Effector memory CD4-positive, alpha-beta T cell (primary cell): ENCODE measurements at places on chromosomes 11 and 22.

DNA sequence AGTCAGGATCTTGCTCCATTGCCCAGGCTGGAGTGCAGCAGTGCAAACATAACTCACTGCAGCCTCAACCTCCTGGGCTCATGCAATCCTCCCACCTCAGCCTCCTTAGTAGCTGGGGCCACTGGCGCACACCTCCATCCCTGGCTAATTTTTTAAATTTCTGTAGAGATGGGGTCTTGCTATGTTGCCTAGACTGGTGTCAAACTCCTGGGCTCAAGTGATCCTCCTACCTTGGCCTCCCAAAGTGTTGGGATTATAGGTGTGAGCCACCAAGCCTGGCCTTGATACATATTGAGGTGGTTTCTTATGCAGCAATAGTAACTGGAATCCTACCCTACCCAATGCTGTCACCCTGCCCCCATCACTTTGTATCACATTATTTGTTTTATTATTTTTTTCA, 32.4 kb downstream of the SCUBE1 start:
- H3K36me3 ChIP-seq = no peaks in the 10 kb centered on the region
- no peaks in the 10 kb centered on the region for H3K27me3 ChIP-seq
- no peak overlapping the region for H3K27ac ChIP-seq
- DNase-seq = no peak
- H3K4me3 ChIP-seq = no peak overlapping the region

GRCh38 chr11:130068546-130068985, 1.1 kb upstream of the APLP2 start:
- DNase-seq = no peak
- no peaks in the 10 kb centered on the region for H3K36me3 ChIP-seq
- H3K4me3 ChIP-seq = peak overlapping the region; percentile 91

DNA sequence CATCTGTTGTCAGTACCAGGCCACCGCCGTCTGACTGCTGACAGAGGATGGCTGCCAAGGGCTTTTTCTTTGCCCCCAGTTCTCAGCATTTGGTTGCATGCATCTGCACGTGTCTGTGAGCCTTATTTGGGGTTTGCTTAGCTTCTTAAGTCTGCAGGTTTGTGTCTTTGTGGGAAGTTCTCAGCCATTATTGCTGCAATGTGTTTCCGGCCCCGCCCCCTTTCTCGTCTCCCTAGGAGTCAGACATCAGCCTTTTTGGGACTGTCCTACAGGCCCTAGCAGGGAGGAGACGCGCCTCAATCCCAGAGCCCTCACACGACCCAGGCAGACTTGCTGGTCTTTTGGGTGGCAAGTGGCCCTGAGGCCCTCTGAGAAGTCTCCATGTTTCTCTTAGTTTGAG, 8.0 kb downstream of the MOB2 start:
- no peaks in the 10 kb centered on the region for H3K27me3 ChIP-seq
- no peak overlapping the region for H3K27ac ChIP-seq
- no peaks in the 10 kb centered on the region for H3K4me1 ChIP-seq
- H3K36me3 ChIP-seq = peaks cover 83% of the 10 kb centered on the region
- no peak for DNase-seq

- peak; percentile 59 for DNase-seq
- peaks cover 5% of the 10 kb centered on the region for H3K4me1 ChIP-seq
- no peaks in the 10 kb centered on the region for H3K36me3 ChIP-seq
- H3K27me3 ChIP-seq = no peaks in the 10 kb centered on the region
- H3K27ac ChIP-seq = peak overlapping the region; percentile 80
- H3K4me3 ChIP-seq = peak overlapping the region; percentile 96
These were observed 521 bp downstream of the SRSF8 start for GRCh38 chr11:95067039-95067840.

GRCh38 chr11:20544603-20545237, 54.7 kb upstream of the SLC6A5 start:
- no peaks in the 10 kb centered on the region for H3K36me3 ChIP-seq
- H3K4me1 ChIP-seq = no peaks in the 10 kb centered on the region
- no peaks in the 10 kb centered on the region for H3K27me3 ChIP-seq
- no peak for DNase-seq

- H3K27me3 ChIP-seq = no peaks in the 10 kb centered on the region
- H3K36me3 ChIP-seq = no peaks in the 10 kb centered on the region
- H3K4me3 ChIP-seq = no peak overlapping the region
- H3K4me1 ChIP-seq = no peaks in the 10 kb centered on the region
These were observed 709.4 kb upstream of the KIRREL3 start for GRCh38 chr11:127709960-127710359.

GRCh38 chr22:22753526-22754267, 109.3 kb downstream of the GGTLC2 start:
- no peaks in the 10 kb centered on the region for H3K27me3 ChIP-seq
- H3K4me1 ChIP-seq = peaks cover 11% of the 10 kb centered on the region
- no peak overlapping the region for H3K4me3 ChIP-seq
- peak overlapping the region; percentile 21 for H3K27ac ChIP-seq

DNA sequence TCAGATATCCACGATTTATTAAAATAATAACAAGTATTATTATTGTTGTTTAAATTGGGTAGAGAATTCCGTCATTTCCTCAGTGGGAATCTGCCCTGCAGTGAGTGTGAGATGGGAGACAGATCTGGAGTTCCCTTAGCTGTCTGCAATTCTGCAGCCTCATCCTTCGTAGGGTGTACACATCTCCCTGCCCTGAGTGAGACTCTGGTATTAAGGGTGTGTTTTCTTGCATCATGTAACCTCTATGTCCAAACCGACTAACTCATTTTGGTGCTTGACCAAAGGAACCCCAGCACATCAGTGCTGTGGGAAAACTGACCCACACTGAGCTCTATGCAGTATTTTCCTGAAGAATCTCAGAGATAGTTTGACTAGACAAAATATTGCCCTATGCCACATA, 157.6 kb downstream of the LDLRAD3 start:
- no peak overlapping the region for H3K4me3 ChIP-seq
- no peaks in the 10 kb centered on the region for H3K4me1 ChIP-seq
- no peaks in the 10 kb centered on the region for H3K36me3 ChIP-seq
- no peak overlapping the region for H3K27ac ChIP-seq

- H3K36me3 ChIP-seq = no peaks in the 10 kb centered on the region
- H3K4me3 ChIP-seq = no peak overlapping the region
- no peak for DNase-seq
- no peaks in the 10 kb centered on the region for H3K27me3 ChIP-seq
- H3K27ac ChIP-seq = no peak overlapping the region
These were observed 69.6 kb upstream of the TTLL12 start for GRCh38 chr22:43256569-43256968.

DNA sequence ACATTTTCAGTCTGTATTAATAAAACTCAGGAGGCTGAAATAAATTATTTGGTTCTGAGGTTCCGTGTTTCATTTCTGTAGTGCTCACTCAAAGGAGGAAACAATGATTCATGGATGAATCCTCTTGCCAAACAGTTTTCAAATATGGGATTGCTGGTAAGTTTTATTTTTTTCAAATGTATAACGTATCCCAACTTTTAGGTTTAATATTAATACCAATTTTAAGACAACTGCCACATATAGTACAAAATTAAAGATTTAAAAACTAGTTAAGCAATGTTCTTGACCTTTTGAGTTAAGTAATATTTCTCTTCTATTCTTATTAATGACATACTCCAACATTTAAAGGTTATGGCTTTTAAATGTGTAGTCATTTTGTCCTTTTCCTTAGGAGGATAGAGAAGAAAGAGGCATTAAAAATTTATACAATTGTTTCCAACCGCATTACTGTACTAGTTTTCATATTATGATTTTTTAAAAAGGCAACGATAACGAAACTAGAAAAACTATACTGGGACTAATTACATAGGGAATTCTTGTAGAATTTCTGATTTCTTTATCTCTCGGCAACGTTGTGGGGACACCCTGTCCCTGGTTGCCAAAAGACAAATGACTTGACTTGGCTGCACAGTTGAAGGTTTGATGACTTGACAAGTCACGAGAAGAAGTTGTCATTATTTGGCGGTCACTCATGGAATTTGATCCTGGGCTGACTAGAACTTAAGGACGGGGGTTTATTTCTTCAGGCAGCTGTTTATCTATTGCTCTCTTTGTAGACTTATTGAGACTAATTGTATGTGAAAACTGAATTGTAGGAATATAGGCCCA, 69.1 kb upstream of the ADSL start:
- no peak for DNase-seq
- peak overlapping the region; percentile 62 for H3K27ac ChIP-seq
- no peaks in the 10 kb centered on the region for H3K27me3 ChIP-seq

DNA sequence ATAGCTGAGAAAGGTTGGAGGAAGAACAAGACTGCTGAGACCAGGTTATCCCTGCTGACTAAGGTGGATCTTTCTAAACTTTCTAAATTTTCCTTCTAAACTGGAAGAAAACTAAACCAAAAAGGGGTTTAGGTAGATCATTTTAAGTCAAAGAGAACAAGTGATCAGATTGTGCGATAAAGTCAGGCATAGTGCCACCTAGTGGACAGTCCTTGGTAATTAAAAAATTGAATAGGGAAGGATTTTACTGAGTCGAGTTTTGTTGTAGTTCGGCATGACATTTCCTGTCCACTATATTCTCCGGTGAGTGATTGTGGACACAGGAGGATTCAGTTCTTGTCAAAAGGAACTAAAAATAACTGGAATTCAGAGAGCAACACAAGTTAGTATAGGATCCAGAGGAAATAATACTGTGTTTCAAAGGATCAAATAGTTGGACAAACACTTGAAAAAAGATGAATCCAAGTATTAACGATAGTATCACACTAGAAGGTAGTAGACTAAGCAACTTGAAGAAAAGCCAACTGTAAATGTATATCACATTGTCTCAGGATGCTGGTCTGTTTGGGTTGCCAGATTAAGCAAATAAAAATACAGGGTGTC, 1236.4 kb downstream of the FAM181B start:
- H3K4me3 ChIP-seq = no peak overlapping the region
- no peak for DNase-seq
- H3K36me3 ChIP-seq = no peaks in the 10 kb centered on the region
- H3K4me1 ChIP-seq = no peaks in the 10 kb centered on the region
- H3K27ac ChIP-seq = no peak overlapping the region

DNA sequence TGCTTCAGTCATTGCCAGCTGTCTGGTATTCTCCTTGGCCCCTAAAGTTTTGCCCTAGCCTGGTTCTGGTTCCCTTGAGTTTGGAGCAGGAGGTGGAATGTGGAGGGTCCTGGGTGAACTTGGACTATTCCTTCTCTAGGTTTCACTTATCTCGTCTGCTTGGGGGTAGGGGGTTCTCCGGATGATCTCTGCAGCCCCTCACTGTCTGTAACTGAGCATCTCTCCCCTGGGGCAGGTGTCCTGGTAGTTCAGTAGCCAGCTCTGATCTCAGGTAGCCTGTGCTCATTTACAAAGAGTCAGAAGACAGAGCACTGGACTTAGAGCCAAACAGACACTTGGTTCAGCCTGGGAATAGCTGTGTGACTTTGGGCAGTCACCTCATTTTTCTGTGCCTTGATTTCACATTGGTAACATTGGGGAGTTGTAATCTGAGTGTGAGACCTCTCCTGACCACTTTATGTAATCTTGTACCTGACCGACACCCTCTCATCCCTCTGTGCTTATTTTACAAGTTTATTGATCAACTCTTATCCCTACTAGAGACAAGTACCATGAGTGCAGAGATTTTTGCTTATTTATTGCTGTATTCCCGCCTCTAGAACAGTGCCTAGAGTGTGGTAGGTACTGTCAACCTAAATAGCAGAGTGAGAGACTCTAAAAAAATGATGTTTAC, 804 bp downstream of the CCDC134 start:
- no peaks in the 10 kb centered on the region for H3K27me3 ChIP-seq
- H3K27ac ChIP-seq = peak overlapping the region; percentile 86
- H3K4me3 ChIP-seq = peak overlapping the region; percentile 87
- no peak for DNase-seq
- peaks cover 13% of the 10 kb centered on the region for H3K4me1 ChIP-seq

DNA sequence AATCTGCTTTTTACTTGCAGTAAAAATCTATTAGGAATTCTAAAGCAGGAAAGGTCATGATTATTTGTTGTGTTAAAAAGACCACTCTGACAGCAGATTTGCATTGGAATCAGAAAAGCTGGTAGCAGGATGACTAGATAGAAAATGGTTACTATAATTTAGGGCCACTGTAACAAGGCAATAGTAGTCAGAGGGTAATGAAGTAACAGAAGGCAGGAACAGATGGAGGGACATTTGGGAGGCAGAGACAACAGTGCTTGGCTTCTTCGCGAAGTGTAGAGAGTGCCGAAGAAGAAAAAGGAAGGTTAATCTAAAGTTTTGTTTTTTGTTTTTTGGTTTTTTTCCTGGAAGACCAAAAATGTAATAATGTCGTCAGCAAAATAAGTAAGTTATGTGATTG, 129.8 kb upstream of the SLC5A12 start:
- DNase-seq = no peak
- no peaks in the 10 kb centered on the region for H3K27me3 ChIP-seq
- H3K27ac ChIP-seq = no peak overlapping the region

DNA sequence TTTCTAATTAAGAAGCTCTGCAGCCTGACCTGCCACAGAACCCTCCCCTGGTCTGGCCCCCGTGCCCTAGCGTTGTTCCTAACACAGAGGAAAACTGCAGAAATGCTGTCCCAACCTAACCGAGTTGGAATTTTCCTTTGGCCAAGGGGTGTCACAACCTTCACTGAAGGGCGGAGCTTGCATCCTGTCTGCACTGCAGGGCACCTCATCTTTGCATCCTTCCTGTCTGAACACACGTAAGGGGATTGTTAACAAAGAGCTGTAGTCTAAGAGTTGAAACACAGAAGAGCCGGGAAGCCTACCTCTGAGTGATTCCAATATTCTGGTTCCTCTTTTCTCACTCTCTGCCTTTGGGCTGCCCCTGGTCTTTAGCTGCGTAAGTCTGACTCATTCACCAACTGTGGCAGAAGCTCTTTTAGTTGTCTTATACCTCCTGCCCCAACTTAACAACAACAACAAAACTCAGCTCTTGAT, 1.6 kb downstream of the DIXDC1 start:
- no peak for DNase-seq
- no peak overlapping the region for H3K4me3 ChIP-seq
- no peaks in the 10 kb centered on the region for H3K27me3 ChIP-seq

DNA sequence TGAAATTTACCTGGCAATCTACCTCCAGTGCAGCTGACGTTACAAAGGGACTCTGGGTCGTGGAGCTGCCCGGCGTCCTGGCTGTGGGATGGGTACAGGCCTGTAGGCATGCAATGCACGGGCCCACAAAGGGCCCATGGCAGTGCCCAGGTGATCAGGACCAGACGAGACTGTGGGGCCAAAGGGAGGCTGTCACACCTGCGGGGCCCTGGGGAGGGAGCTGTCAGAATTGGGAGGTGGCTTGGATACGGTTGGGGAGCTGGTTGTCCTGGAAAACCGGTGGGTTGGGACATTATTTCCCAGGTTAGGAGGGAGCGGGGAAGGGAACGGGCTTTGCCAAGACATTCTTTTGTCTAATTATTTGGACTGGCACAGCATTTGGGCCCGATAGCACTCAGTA, 958.5 kb downstream of the BRD1 start:
- no peak overlapping the region for H3K27ac ChIP-seq
- H3K4me3 ChIP-seq = no peak overlapping the region
- no peaks in the 10 kb centered on the region for H3K27me3 ChIP-seq
- H3K4me1 ChIP-seq = no peaks in the 10 kb centered on the region
